ENCODE measurements at places on chromosomes 4 and X.

- DNase-seq: peak; percentile 27
These were observed 230.7 kb downstream of the DCLK2 start for GRCh38 chr4:150308824-150309472.

DNA sequence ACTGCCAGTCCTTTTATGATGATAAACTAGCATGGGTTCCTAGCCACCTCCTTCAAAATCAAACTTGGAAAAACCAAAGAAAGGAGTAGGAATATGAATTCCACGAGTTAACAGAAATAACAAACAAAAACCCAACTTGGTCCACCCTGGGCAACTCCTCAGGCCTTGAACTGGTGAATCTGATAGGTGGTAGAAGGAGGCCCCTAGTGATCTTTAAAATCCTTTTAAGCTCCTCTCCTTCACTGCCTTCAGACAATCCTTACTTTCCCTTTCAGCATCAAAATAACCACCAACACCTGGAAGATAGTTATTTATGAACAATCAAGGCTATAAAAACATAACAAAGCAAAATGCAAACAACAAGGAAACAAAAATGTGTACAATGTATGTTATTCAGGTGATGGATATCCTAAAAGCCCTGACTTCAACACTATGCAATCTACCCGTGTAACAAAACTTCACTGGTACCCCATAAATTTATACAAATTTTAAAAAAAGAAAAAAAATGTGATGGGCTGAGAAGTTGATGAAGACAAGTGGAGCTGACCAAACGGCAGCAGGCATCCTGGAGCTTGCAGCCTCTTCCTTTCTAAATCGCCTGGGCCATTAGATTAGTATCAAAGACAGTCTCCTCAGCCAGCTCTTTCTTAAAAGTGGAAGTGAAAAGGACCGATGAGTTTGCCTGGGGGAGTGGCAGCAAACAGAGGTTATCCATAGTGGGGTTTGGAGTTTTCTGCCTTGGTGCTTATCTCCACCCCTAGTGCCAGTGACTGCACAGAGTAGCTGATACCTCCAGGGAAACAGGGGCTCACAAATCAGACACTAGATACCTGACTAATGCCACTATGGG lies 179.6 kb downstream of the TMA16 start:
- no peak for DNase-seq

DNA sequence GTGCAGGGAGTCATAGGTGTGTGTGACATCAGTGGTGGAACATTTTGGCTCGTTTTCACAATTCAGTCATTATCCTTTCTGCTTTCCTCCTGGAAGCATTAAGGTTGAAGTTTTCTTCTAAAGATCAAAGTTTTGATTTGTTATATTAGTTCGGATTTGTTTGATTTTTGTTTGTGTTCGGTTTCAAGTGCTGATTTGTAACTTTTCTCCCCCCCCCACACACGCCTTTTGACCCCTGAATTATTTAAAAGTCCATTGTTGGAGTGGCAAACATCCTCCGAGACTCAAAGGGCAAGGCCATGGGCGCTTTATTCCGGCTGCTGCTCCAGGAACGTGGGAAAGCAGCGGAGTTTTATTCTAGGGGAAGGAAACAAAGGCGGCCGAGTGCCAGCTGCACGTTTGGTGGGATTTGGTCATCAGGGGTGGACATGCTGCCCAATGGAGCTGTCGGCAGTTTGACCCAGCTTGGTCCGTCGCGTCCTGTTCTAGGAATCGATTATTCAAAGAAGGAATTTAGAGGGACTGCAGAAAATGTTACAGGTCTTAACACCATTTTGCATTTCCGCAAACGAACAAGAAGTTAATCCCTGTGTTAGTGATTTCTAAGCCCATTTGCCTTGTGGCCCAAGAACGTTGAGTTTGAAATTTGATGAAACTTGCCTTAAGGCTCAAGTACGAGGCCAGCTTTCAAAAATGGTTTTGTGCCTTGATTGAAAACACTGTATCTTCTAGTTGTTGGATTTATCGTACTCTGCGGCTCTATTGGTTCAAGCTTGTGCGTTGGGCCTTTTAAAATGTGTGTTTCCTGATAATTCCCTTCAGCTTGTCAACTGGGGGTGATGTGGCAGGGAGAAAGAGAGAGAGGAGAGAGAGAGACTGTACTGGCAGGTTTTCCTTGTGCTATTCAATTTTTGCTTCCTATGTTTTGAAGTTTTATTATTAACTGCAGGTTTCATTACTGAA lies 565 bp upstream of the ZNF41 start:
- DNase-seq: peak; percentile 33

DNA sequence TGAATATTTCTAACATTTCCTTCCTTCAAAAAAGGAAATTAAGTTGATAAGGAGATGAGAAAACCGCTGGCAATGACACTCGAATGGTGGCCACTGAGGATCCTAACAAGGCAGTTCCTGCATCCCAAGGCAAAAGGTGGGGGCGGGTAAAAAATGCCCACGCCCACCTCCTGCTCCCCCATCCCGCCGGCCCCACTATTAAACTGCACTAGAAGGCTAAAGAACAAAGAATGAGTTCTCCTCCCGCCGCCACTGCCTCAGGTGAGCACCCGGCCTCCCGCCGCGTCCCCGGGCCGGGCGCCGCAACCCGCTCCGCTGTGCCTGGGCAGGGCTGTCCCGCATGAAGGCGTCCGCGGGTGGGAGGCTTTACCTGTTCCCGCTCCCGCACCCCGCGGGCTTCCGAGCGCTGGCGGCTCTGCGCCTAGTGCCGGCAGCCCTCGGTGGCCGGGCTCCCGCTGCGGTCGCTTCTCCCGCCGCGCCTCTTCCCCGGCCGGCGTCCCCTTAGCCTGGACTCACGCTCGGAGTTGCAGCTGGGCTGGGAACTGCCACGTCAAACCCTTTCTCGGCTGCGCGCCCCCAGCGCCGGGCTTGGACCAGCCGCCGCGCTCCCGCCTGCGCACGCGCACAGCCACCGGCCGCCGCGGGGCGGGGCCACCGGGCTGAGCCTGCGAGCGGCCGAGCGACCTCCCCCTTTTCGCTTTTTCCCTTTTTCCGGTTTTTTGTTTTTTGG lies at the start of gene SEC24D:
Gene SEC24D (minus strand): TSS at position 556 of the 730 bp plus-strand sequence. CDS start 2,430 bp downstream, outside the sequence.
- DNase-seq: peak; percentile 78

- no peak for DNase-seq
These were observed 151.6 kb upstream of the ZC4H2 start for GRCh38 chrX:65127842-65128241.

DNA sequence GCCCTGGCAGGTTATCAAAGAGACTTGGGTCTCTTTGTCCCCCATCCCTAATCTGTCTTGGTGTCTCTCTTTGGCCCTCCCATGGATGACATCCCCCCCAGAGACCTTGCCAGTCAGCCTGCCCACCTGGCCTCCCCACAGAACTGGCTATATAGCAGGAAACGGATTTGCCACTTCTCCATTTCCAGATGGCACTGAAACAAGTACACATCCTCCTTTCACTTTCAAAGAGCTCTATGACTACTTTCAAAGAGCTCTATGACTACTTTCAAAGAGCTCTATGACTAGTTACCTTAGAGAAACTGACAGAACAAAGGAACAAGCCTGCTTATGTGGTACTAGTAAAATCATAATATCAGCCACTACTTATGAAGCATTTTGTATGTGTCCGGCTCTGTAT lies 175.3 kb downstream of the MAML3 start:
- no peak for DNase-seq

DNA sequence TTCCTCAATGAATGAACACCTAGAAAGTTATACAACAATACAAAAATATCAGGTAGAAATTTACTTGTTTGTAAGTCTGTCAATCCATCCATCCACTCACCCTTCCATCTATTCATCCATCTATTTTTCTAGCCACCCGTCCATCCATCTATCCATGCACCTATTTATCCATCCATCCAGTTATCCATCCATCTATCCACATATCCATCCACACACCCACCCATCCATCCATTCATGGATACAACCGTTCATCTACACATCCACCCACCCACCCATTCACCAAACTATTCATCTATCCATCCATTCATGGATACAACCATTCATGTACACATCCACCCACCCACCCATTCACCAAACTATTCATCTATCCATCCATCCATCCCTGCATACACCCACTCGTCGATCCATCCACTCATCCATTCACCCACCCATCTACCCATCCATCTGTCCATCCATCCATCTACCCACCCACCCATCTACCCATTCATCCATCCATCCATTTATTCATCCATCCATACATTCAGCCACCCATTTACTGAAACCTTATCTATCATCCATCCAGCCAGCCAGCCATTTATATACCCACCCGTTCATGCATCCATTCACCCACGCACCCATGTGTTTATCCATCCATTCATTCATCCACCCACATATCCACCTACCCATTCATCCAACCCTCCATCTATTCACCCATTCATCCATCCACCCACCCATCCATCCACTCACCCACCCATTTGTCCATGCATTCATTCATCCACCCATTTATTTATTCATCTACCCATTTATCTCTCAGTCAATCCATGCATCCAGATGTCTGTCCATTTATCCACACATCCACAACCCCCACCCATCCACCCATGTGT lies 10.4 kb upstream of the CD99 start:
- no peak for DNase-seq

- DNase-seq: no peak
These were observed 905 bp upstream of the MAEA start for GRCh38 chr4:1288786-1289185.

GRCh38 chr4:182917182-182918043 lies at the start of gene DCTD:
DCTD (minus strand) TSS chr4:182917386; CDS start chr4:182915568, 1,818 bp downstream.
- DNase-seq: peak; percentile 66

GRCh38 chr4:79652738-79653137 lies 244.7 kb upstream of the GK2 start:
- DNase-seq: no peak

- no peak for DNase-seq
These were observed 367.4 kb upstream of the ARX start for GRCh38 chrX:25383196-25383595.

DNA sequence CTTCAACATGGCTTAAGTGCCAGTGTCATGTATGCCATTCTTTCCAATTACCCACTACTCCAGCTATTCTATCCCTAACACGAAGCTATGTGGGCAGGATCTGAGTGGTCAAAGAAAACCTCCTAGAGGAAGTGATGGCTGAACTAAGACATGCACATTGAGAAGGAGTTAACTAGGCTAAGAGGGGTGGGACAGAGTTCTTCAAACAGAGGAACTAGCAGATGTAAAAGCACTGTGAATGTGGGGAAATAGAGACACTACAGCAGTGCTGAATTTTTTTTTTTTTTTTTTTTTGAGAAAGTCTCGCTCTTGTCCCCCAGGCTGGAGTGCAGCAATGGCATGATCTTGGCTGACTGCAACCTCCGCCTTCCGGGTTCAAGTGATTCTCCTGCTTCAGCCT lies 6.2 kb downstream of the JCHAIN start:
- no peak for DNase-seq

Data from fibroblast of lung (primary cell).